Hematopoietic multipotent progenitor cell treated with erythropoietin and hydrocortisone succinate and interleukin-3 and kit ligand, for 17 days (in vitro differentiated cells): ENCODE measurements at places on chromosomes 16 and 17.

DNA sequence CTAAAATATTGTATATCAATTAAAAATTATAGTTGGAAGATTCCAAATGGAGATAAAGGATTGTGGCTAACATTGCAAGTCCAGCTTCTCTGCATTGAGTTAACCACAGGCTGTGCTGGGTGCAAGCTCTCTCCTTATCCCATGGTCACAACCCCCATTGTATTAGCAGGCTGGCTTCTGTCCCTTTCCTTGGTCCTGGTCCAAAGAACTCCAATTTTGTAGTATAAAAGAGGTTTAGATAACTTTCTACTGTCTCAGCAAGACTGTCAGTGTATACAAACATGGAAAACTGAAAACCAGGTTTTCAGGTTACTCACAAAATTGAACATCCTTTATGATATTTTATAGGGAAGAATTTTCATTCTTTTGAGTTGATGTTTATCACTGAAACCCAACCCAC is 76.6 kb upstream of the HS3ST3A1 start:
- no peak for DNase-seq

DNA sequence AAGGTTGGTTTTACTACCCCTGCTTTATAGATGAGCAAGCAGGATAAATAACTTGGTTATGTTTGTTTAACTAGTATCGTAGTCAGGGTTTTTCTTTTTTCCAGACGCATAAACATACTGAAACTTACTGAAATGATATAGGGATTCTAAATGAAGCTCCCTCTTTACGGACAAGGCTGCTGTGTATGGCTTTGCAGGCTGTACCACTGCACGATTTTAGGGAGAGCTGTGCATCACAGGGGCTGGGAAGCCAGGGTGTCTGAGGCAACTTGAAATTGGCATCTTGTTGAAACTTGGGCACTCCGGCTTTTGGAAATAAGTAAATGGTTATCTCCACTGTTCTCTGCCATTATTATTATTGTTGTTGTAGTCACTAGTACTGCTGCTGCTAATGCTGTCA is 218.1 kb upstream of the CDH8 start:
- no peak for DNase-seq

GRCh38 chr16:4309833-4310266 is 6.0 kb upstream of the GLIS2 start:
- peak; percentile 28 for DNase-seq

DNA sequence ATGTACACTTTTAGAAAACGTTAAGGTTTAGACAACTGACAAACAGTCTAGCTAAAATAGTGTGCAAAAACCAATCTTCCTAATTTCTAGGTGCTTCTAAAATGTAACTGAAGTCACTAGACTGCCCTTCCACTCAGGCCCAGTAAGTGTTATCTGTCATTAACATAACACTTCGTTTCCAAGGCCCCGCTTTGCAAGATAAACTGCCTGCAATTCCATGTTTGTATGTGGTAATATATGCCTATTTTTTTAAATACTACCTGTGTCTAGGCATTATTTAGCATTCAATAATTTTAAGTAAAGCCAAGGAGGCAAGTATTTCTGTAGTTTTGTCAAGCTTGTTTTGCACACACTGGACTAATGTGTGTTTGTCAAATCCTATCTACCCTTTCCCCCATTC is 3.2 kb downstream of the USP32 start:
- DNase-seq: peak; percentile 84

DNA sequence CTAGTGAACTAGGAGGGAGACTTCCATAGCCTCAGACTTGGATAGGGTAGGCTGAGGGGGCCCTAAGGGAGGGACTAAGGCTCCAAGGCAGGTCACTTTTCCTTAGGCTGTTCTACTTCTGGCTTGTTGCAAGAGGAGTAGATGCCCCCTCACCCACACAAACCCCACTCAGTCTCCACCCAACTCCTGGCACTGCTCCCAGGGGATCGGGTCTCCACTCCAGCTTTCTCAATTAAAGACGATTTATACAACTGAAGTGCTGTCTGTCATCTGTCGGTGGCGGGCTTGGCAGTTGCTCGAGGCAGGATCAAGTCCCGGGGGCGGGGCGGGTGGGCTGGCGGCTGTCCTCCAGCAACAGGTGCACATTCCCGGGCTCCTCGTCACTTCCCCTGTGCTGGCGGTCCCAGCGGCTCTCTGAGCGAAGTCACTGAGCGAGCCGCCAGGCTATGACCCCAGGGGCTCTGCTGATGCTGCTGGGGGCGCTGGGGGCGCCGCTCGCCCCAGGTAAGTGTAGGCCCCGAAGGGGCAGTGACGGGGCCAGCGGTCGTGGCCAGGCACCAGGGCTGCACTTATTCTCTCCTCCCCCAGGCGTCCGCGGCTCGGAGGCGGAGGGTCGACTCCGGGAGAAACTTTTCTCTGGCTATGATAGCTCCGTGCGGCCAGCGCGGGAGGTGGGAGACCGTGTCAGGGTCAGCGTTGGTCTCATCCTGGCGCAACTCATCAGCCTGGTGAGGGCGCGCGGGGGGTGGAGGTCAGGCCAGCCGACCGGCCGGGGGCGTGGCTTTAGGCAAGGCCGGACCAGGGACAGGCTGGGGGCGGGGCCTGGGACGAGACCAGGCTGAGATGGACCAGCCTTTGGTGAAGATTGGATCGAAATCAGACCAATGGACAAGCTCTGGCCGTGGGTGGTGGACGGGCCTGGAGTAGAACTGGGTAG is at the start of gene CHRNB1:
TSS of gene CHRNB1 (plus strand) at position 380 of the 937 bp plus-strand sequence. CDS start at position 447, 67 bp downstream.
- peak; percentile 67 for DNase-seq

- peak; percentile 26 for DNase-seq
Observed at GRCh38 chr16:31480851-31481536, 1.9 kb upstream of the SLC5A2 start.

DNA sequence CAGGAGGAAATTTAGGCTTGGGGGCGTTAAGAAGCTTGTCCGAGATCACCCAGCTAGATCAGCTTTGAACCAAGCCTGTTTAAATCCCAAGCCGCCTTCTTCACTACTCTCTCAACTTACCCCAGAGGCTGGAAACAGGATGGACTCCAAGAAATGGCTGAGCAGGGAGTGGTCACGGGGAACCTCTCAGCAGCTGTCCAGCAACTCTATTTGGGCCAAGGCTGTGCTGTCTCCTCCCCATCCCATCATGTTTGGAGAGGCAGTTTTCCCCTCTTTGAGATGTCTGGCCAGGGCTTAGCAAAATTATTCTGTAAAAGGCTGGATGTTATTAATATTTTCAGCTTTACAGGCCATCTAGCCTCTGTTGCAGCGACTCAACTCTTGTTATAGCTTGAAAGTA is 305.7 kb downstream of the RBFOX1 start:
- DNase-seq: no peak

DNA sequence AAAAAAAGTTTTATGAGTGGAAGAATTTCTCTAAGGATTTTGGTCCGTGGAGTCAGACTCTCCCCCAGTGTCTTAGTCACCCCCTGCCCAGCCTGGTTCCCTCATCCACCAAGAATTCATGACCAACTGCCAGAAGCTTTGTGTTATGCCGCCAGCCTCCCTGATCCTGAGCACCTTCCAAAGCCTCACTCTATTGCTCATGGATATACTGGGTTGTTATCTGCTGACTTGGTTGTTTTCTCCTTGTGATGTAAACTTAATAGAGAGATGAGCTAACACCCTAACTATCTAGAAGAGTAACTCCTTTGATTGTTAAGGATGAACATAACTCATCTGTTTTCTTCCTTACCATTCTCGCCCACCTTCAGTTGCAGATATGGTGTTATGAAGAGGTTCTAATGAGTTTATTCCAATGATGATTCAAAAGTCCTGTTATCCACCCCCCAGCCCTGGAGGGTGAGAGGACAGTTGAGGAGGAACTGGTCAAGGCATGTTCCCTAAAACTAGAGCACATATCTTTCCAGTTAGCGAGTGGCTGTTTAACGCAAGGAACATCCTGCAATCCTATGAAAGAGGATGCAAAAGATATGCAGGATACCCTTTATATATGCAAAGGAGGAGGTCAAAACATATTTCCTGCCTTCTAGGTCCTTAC is 1.5 kb upstream of the PSMD3 start:
- no peak for DNase-seq

GRCh38 chr17:83179374-83179773 is 100.0 kb downstream of the METRNL start:
- no peak for DNase-seq

- no peak for DNase-seq
Observed at GRCh38 chr17:50174444-50174843, 8.6 kb downstream of the SGCA start.

DNA sequence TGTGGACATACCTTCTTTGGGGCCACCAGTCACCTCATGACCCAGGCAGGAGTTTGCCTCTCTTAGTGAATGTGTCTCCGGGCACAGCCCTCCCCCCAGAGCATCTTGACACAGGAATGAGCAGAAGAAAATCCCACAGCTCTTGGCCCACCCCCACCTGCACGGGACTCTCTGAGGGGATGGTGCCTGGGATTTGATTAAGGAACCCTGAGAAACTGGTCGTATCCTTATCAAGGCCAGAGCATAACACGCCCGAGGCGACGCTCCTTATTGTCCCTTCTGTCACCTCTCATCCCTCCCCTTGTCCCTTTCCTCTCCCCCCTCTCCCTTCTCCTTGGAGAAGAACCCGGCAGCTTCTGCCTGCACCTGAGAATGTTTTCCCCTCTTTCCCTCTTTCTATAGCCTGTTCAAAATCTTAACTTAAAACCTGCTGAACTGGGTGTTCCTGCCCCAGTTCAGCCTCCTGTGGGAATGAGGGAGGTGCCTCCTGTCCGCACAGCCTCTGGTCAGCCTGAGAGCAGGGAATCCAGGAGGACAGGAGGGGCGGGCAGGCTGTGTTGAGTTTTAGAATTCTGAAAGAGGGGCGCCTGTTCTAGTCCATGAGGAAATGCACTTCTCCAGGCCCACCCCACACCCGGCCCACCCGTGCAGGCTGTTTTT is 140.7 kb upstream of the PLCG2 start:
- DNase-seq: no peak

DNA sequence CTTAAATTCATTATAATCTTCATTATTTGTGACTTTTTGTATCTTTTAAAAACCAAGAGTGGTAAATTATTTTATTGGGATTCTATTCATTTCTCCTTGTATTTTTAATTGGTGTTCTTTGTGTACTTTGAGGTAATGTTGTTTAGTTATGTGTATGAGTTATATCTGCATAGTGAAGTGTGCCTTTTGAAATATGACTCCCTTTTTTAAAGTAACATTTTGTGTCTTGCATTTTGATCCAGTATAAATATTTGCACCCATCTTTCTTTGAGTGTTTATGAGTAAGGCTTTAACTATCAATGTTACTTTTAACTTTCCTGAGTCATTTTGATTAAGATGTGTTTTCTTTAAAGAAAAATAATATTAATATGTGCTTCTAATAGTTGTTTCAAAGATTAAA is 90.0 kb upstream of the MYOCD start:
- no peak for DNase-seq

DNA sequence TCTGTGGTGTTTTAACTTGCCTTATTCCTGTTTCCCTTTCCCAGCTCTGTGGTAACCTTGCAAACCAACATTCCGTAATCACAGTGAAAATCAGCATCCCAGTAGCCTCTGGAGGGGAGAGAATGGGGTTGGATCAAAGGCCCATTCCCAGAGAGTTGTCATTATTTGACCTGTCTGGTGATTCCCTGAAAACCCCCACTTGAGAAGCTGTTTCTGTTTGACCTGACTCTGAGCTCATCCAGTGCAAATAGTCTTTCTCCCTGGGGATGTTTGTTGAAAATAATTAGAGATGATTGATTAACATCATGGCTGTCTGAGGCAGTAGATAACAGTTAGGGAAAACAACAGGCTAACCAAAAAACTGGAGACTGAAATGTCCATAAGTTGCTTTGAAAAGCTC is 3.0 kb downstream of the CACNG1 start:
- no peak for DNase-seq

- DNase-seq: no peak
Observed at GRCh38 chr16:73505577-73505976, 457.6 kb upstream of the ZFHX3 start.

DNA sequence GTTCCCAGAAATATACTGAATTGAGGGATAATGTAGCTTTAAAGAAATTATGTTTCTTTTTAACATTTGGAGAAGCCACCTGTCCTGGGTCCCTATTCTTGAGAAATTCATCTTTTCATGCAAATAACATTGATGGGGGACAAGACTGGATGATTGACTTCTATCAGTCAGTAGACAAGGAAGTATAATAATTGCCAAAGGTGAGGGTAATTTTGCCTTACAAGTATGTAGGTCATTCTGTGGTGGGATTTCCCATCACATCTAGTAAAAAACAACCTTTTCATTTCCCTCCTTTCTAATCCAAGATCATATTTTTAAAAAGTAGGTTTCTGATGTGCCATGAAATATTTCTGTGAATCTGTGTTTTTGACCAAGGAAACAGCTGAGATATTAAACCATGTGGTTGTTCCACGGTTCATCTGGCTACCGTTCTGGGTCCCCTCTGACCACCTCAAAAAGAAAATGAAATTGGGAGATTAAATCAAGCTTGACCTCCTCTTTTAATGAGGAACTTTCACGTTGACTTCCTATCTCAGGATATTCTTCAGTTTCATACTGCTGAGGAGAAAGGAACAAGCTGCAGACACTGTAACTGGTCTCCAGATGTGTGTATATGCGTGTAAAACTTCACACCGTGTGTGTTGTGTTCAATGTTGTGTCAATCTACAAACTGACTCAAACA is 138.6 kb downstream of the MAP2K6 start:
- no peak for DNase-seq

GRCh38 chr17:14803826-14804225 is 461.3 kb downstream of the PMP22 start:
- DNase-seq: no peak

DNA sequence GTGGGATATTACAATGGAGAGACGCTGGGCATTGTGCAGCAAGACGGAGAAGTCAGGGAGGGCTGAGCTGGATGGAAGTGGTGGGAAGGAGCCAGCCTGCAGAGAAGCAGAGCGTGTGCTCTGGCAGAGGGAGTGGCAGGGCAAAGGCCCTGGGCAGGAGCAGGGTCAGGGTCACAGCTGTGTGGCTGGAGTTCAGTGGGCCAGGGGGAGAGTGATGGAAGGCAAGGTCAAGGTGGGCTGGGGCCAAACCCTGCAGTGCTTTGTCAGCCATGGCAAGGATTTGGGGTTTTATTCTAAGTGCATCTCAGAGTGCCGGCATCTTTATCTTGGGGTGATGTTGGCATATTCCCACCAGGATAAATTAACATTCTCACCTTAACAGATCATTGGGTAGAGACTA is 31.9 kb upstream of the C16orf78 start:
- DNase-seq: no peak

- DNase-seq: peak; percentile 23
Observed at GRCh38 chr16:88460496-88461330, 7.6 kb downstream of the ZFPM1 start.

GRCh38 chr16:47834485-47835024 is 321.2 kb downstream of the ABCC12 start:
- DNase-seq: no peak

DNA sequence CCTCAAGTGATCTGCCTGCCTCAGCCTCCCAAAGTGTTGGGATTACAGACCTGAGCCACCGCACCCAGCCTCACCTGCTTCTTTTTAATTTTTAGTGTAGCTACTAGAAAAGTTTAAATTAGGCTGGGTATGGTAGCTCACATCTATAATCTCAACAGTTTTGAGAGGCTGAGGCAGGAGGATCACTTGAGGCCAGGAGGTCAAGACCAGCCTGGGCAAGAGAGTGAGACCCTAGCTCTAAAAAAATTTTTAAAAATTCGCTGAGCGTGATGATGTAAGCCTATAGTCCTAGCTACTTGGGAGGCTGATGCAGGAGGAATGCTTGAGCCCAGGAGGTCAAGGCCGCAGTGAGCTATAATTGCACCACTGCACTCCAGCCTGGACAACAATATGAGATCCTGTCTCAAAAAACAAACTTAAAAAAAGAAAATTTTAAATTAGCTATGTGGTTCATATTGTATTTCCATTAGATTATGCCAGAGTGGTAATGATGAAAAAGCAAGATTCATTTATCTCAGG is 34.9 kb downstream of the TXNDC11 start:
- no peak for DNase-seq
